Regular cardiac myocyte (primary cell): ENCODE measurements at places on chromosomes 13 and 19. TPM values are rescaled to one million over a fixed set of nuclear protein-coding genes. Genes with fewer than 3 reads are reported as not detected.

MAU2 gene
- total RNA-seq, result 22.4 and 24.0 TPM in 2 replicates

ZNF888 gene
- total RNA-seq, result 4.5 and 13.0 TPM in 2 replicates

CEACAM3 gene
- total RNA-seq, result not detected in 2 replicates

MVB12A gene
- 27.0 and 29.6 TPM in 2 replicates for total RNA-seq

ZNF577 gene
- 7.7 and 11.3 TPM in 2 replicates for total RNA-seq

MISP gene
- 0.19 and 0.85 TPM in 2 replicates for total RNA-seq

MBD3L2 gene
- not detected in 2 replicates for total RNA-seq

CEACAM21 gene
- total RNA-seq, result 0.28 TPM in 1 of 2 replicates, not detected in the other

KISS1R gene
- 0.28 TPM in 1 of 2 replicates, not detected in the other for total RNA-seq

ZNF98 gene
- under 0.01 TPM in 1 of 2 replicates, not detected in the other for total RNA-seq

ZNF761 gene
- 11.7 and 17.5 TPM in 2 replicates for total RNA-seq

FAM83E gene
- total RNA-seq, result 0.56 and 0.58 TPM in 2 replicates

OVOL3 gene
- total RNA-seq, result not detected in 2 replicates

BIVM gene
- 16.1 and 21.7 TPM in 2 replicates for total RNA-seq

FSD1 gene
- 4.5 and 12.8 TPM in 2 replicates for total RNA-seq

CGB2 gene
- not detected in 2 replicates for total RNA-seq

CPAMD8 gene
- 0.19 and 0.56 TPM in 2 replicates for total RNA-seq

CLEC17A gene
- total RNA-seq, result under 0.01 TPM in 2 replicates

ZNF324B gene
- total RNA-seq, result 7.3 and 10.0 TPM in 2 replicates

KLK6 gene
- not detected in 2 replicates for total RNA-seq

KLF1 gene
- total RNA-seq, result not detected in 2 replicates
